GM06990 (cell line): ENCODE measurements at places on chromosomes 12 and 14.

DNA sequence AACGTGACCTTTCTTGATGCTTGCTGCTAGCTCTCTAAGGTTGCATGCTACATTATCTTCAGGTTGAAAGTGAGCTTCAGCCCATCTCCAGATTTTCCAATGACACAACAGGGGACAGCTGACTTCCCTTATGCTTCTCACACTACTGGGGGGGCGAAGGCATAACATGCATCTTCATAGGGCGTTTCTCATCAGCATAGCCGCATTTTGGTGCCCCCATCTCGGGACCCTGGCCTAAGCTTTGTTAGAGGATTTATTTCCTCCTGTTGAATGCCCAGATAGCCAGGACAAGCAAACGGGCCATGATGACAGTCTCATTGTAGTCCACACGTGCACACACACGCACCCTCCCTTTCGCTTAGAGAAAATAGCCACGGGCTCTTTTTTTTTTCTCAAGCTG lies 30.7 kb downstream of the SSPN start:
- DNase-seq: no peak

- DNase-seq: peak; percentile 22
Measured at GRCh38 chr12:88932457-88932856, 352.2 kb upstream of the KITLG start.

DNA sequence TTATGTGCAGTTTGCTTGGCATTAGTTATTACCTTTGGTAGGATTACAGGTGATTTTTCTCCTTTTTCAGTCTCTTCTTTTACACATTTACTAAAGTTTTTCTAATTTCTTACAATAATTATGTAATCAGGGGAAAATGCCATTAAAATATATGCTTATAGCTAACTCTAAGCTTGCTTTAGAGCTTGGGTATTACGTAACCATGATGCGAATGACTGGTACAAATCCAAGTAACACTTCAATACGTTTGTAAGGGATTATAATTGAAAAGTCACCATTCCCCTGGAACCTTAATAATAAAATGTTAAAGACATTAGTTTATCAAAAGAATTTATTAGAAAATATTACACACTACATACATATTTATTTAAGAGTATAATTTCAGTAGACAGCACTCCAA lies 71.6 kb downstream of the SCAF11 start:
- no peak for DNase-seq

GRCh38 chr12:48795550-48796455 lies 6.9 kb upstream of the ADCY6 start:
- no peak for DNase-seq

GRCh38 chr12:6934110-6934509 lies 6.4 kb downstream of the ATN1 start:
- DNase-seq: no peak

- DNase-seq: no peak
Measured at GRCh38 chr14:69137416-69137815, 15.5 kb downstream of the DCAF5 start.

DNA sequence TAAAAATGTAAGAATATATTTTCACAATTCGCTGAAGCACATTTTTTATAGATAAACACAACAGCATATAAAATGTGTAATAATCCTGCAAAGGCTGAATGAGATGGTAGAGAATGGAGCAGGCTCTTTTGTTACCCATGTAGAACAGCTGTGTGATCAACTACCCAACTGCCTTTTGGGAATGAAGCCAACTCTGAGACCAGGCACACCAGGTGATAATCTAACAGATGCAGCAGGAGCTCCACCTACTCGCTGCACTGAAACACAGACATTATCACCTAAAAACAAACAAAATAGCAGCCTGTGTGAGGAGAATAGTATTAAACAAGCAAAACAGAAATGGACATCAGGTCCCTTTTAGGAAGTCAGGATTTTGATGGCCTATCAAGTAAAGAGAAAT lies 183.3 kb downstream of the CCDC59 start:
- no peak for DNase-seq

- DNase-seq: no peak
Measured at GRCh38 chr12:71010143-71010479, 89.6 kb upstream of the PTPRR start.

DNA sequence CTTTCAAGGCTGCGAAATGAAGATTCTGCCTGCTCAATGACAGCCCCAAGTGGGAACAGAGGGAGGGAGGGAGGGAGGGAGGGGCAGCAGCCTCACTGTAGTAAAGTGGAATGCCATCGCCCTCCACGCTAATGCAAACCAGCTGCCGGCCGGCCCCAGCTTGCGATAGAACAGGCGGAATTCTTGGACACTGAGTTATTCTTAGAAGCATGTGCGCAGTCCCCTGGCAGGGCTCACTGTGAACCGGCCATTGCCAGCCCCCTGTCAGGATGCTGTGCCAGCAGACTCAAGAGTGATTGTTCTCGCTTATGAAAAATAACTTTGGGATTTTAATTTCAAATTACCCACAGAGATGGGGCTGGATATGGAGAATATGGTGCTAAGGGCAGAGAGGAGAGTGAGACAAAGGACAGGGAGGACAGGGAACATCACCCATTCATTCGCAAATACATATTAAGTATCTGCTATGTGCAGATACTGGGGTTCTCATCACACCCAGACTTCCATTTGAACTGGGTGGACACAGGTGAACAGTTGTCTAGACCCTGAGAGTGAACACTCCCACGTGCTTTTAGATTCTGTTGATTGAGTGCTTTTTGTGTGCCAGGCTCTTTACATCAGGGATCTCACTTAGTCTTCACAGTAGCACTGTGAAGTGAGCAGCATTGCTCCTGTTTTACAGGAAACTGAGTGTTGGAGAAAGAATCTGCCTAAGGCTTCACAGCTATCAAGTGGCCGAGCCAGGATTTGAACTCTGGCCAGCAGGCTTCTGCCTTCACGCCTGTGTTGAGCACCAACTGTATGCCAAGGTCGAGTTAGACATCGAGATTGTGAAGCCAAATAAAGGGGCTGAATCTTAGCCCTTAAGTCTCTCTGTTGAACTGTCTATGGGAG lies 192.9 kb downstream of the C12orf75 start:
- DNase-seq: no peak
